ENCODE measurements at places on chromosomes 2 and 18. TPM values are rescaled to one million over a fixed set of nuclear protein-coding genes. Genes with fewer than 3 reads are reported as not detected.

LIMS3 gene
- total RNA-seq, result 0.48 TPM

RAB6C gene
- not detected for total RNA-seq

KCNS3 gene
- 1.4 TPM for total RNA-seq

IL1RL1 gene
- 108 TPM for total RNA-seq

C1QL2 gene
- not detected for total RNA-seq

RIT2 gene
- not detected for total RNA-seq

MREG gene
- 0.32 TPM for total RNA-seq

TUBB8B gene
- not detected for total RNA-seq

OXER1 gene
- total RNA-seq, result 0.13 TPM

GAL3ST2 gene
- total RNA-seq, result 0.64 TPM

CNGA3 gene
- total RNA-seq, result not detected

GKN1 gene
- not detected for total RNA-seq

ZNF892 gene
- total RNA-seq, result 5.7 TPM

GPR45 gene
- total RNA-seq, result not detected

SERPINB12 gene
- total RNA-seq, result not detected

REG3G gene
- total RNA-seq, result not detected

MAP3K19 gene
- total RNA-seq, result not detected

DNAH7 gene
- 1.3 TPM for total RNA-seq

AMMECR1L gene
- 16.9 TPM for total RNA-seq

STK25 gene
- total RNA-seq, result 170 TPM

ZNF24 gene
- total RNA-seq, result 22.6 TPM

SULT1C4 gene
- total RNA-seq, result 2.1 TPM

SRD5A2 gene
- total RNA-seq, result not detected

TRABD2A gene
- total RNA-seq, result 5.3 TPM
